ENCODE measurements at places on chromosomes 3 and 15.

DNA sequence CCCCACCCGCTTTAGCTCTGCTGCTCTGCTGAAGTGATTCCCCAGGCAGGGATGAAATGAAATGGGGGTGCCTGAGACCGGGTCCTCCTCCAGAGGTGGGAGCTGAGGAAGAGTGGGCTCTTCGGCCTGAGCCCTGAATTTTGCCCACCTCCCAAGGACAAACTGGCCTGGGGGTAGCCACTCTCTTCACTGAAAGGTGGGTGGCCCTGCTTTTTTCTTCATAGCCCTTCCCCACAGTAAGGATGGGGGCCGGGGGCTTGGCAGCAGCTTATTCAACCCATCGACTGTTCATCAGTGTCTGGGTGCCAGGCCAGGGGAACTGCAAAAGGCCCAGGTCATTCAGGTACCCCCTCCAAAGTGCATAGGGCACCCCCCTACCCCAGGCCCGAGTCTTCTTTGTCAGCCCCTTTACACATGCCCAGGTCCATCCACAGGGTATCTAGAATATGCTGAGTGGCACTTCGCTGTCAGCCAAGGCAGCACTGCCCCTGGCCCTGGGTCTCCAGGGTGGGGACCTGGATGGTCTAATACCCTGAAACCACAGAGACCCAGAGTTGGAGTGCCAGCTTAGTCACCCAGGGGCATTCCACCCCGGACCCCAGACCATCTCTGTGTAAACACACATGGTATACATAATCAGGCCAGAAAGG lies 7.9 kb downstream of the SCN5A start:
- H3K27me3 ChIP-seq = peaks cover 8% of the 10 kb centered on the region
- no peak overlapping the region for H3K27ac ChIP-seq
- H3K4me1 ChIP-seq = no peaks in the 10 kb centered on the region
- no peak overlapping the region for H3K4me3 ChIP-seq
- no peak for DNase-seq

DNA sequence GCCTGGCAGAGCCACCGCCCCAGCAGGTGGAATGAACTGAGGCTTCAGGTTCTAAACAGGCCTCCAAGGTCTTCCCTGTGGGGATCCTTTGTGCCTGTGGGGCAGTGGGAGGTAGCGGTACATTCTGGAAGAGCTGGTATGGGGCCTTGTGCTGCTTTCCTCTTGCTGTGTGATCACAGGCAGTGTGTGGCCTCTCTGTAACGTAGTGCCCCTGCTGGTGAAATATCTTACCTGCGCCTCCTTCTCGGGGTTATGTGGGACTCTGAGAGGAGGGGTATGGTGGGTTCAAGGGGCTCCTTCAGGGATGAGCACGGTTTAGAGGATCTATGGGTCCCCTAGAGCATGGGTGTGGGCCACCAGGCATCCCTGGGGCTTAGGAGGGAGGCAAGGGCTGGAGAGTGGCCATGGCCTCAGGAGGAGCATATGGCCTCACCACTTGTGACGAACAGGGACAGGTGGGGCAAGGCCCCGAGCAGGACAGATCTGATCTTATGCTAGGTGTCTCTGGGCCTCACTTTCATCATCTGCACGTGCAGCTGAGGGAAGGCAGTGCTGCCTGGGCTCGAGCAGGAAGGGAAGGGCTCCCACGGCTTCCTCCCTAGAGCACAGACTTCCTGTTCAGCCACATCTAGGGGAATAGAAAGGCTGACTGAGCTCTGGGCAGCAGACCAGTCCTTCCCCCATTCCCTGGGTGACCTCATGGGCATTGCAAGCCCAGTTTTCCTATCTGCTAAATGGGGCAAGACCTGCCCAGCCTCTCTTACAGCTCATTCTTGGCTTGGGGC lies 1.9 kb upstream of the ALS2CL start:
- no peaks in the 10 kb centered on the region for H3K36me3 ChIP-seq
- H3K27ac ChIP-seq = peak overlapping the region; percentile 27
- no peak overlapping the region for H3K4me3 ChIP-seq

DNA sequence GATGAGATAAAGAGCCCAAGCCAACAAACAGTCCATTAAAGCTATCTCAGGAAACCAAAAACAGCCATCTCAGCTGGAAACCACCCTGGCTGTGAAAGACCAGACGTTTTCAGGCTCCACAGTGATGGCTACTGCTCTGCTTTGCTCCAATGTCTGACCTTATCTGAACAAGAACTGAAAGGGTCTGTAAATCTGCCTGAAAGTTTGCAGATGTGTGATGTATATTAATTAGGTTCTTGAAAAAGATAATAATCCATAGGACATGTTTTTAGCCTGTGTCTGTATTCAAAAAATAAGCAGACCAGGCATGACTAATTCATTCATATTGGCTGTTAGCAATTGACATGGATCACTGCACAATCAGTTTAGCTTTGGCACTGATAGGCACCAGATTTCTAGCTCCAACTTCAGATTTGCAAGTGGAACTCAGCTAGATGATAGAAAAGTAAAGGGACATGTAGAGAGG lies 611.4 kb upstream of the NAALADL2 start:
- H3K27ac ChIP-seq = no peak overlapping the region
- no peaks in the 10 kb centered on the region for H3K4me1 ChIP-seq
- no peaks in the 10 kb centered on the region for H3K36me3 ChIP-seq

DNA sequence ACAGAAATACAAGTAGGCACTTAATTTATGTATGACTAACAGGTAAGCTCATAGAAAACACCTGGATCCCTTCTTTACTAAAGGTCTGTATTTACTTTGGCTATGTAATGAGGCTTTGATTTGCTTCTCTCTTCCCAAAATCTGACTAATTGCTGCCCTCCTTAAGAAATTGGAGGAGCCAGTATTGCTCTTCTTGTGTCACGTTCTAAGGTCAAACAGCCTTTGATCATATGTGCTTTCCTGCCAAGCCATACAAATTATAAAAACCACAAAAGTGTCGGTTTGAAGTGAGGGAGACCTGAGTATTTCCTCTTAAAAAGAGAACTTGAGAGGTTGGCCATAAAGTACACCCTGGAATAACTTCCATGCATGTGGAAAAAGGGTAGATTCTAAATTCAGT lies 112.1 kb upstream of the MB21D2 start:
- peaks cover 8% of the 10 kb centered on the region for H3K4me1 ChIP-seq
- H3K4me3 ChIP-seq = no peak overlapping the region
- no peak for DNase-seq
- no peaks in the 10 kb centered on the region for H3K27me3 ChIP-seq
- H3K36me3 ChIP-seq = no peaks in the 10 kb centered on the region
- H3K27ac ChIP-seq = no peak overlapping the region

DNA sequence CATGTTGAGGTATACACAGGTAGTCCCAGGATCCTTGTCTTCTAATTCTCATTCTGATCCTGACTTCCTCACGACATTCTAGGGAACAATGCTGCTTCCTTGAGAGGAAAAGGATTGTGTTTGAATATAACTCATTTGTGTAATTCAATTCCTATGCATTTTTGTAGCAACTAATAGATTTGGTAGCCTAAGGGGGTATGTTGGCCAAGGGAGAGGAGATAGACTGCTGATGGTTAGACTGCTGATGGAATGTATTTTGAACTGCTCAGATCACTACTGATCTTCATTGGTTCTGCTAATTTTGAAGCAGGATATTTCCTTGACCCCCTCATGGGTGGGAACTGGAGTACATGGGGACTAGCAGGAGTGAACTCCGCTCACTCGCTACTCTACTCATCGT lies 39.7 kb downstream of the RAD54L2 start:
- H3K4me3 ChIP-seq = no peak overlapping the region
- peak overlapping the region; percentile 27 for H3K27ac ChIP-seq
- DNase-seq = no peak
- H3K4me1 ChIP-seq = peaks cover 14% of the 10 kb centered on the region

GRCh38 chr3:179956416-179956830 lies 80.3 kb downstream of the PEX5L start:
- DNase-seq = no peak
- H3K4me1 ChIP-seq = peaks cover 4% of the 10 kb centered on the region
- H3K27ac ChIP-seq = no peak overlapping the region
- no peak overlapping the region for H3K4me3 ChIP-seq
- peaks cover 20% of the 10 kb centered on the region for H3K27me3 ChIP-seq
